LHCN-M2 (cell line): ENCODE measurements at places on chromosomes 7 and 10. TPM values are rescaled to one million over a fixed set of nuclear protein-coding genes. Genes with fewer than 3 reads are reported as not detected.

GRM3 gene
- not detected in 2 replicates for total RNA-seq

GRCh38 chr7:101486433-101487104 is 123.9 kb downstream of the COL26A1 start:
- no peak for DNase-seq

GRCh38 chr7:66642186-66642585 is 13.5 kb downstream of the KCTD7 start:
- DNase-seq: no peak

GRCh38 chr10:128001849-128002248 is 94.9 kb downstream of the PTPRE start:
- no peak for DNase-seq

- DNase-seq: peak; percentile 57
Measured at GRCh38 chr10:63466144-63466935, 563 bp upstream of the JMJD1C start.
